ENCODE measurements at places on chromosomes 5 and 9.

- DNase-seq: no peak
Measured at GRCh38 chr5:1428107-1428506, 17.1 kb downstream of the SLC6A3 start.

DNA sequence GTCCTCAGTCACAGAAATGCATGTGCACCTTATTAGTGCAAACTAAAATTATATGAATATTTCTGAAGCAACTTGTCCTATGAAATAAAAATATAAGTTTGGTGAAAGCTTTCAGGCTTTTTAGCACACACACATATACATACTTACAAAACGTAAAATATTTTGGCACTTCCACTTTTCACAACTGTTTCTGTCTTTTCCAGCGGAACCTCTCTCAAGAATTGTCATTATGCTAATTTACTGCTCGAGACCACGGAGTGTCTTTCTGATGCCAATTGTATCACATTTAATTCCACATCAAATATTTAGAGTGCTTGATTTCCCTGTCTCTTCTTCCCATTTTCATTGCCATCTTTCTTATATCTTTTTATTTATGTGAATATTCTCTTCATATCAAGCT lies 100.4 kb downstream of the MEF2C start:
- no peak for DNase-seq

GRCh38 chr9:127313042-127313560 lies 48.5 kb downstream of the GARNL3 start:
- DNase-seq: no peak

GRCh38 chr9:615756-616155 lies 225.7 kb upstream of the DMRT1 start:
- no peak for DNase-seq

DNA sequence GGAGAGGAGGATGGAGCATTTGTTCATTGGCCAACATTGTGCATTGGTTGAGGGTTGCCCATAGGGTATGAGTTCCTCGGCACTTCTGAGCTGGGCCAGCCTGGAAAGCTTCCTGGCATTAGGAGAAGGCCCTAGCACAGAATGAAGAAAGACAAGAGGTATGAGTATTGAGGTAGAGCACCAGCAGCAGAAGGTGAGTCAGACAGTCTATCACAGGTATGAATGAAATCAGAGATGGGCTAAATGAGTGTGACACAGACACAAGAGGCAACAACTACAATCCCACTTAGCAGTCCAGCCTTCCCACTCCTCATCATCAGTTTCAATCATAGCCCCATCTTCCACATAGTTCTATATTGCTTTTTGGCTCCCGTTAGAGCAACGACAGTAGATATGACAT lies 25.4 kb upstream of the TGFBR1 start:
- no peak for DNase-seq

GRCh38 chr9:7799944-7800285 lies 337 bp upstream of the DMAC1 start:
- DNase-seq: no peak

DNA sequence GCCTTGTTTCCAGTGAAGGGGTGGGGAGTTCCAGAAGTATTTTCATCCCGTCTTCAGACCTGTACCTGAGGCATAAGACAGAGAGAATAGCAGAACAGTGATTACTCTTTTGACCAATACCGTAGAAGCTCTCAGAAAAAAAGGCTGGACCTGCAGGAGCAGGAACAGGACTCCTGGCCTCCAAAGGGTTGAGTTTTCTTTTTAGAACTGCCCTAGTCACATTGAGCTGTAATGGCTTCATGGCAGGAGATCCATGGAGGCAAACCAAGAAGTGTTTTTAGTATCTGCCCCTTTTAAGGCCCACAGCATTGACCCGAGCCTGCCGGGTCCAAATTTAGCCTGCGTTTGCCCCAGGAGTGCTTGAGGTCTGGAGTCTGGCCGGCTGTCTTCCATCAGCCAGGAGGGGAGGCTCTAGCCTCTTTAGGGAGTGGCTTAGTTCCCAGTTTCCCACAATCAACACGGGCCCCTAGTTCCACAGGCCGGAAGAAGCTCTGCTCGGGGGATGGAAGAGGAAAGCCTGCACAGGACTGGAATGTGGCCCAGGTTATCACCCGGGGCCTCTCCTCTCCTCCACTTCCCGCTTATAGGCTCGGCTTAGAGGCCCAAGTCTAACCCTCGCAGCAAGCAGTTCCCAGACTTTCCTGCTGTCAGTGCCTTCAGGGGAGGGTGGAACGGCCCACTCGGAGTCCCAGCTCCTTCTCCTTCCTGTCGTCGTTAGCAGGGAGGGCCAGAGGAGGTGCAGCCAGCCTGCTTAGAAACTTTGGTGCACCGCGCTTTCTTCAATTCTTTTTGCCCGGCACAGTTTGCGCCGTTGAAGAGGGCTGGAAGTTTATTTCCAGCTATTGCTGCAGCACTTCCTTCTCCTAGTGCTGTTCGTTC lies 80.7 kb downstream of the C9orf152 start:
- DNase-seq: no peak

DNA sequence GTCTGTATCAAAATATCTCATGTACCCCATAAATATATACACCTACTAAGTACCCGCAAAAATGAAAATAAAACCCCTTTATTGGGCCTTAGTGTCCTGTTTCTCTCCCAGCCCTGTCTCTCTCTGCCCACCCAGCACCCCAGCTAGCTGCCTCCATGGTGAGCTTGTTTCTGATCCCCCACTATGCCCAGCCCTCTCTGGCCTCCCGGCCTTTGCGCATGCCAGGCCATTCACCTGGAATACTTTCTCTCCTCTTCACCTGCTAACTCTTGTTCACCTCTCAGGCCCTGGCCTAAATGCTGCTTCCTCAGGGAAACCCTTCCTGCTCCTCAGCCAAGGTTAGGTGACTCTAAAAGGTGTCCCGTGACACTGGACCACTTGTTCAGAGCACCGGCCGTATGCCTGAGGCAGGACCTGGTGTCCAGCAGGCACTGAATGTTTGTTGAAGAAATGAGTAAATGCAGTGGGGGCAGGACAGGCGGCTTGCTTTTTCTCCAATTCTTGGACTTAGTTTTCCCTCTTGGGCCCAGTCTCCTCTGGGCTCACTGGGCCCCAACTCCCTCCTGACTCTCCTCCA lies 58.5 kb downstream of the PSD2 start:
- no peak for DNase-seq

GRCh38 chr5:176410486-176411180 lies 5.7 kb downstream of the CLTB start:
- no peak for DNase-seq

DNA sequence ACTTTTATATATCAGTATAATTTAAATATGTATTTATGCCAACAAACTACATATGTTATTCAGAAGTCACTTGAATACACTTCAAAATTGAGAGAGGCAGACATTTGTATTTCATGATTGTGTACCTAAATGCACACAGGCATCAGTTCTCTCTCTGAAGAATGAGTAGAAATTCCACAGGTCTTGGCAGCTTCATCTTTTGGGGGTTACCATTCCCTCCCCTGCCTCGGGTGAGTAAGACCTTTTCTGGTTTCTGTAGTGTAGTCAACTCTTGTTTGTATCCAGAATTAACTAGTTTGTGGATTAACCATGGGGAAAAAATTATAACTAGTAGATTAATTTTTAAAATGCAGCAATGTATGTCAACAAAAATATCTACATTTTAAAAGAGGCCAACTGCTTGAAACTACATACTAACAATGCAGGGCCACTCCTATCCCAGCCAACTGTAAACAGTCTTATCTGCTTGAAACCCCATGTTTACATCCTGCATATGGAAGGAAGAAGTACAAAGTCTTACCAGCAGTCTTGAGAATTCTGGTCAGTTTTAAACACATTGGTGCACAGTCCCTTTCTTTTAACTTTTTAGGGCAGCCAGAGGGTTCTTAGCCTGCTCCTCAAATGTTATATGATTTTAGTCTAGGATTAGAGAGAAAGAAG lies 339.6 kb upstream of the KIF2A start:
- DNase-seq: no peak

- DNase-seq: no peak
Measured at GRCh38 chr5:134236318-134236717, 10.4 kb upstream of the PPP2CA start.

- no peak for DNase-seq
Measured at GRCh38 chr5:54671111-54671531, 153.6 kb downstream of the SNX18 start.

GRCh38 chr5:17748941-17749340 lies 114.7 kb downstream of the TAF11L14 start:
- no peak for DNase-seq

DNA sequence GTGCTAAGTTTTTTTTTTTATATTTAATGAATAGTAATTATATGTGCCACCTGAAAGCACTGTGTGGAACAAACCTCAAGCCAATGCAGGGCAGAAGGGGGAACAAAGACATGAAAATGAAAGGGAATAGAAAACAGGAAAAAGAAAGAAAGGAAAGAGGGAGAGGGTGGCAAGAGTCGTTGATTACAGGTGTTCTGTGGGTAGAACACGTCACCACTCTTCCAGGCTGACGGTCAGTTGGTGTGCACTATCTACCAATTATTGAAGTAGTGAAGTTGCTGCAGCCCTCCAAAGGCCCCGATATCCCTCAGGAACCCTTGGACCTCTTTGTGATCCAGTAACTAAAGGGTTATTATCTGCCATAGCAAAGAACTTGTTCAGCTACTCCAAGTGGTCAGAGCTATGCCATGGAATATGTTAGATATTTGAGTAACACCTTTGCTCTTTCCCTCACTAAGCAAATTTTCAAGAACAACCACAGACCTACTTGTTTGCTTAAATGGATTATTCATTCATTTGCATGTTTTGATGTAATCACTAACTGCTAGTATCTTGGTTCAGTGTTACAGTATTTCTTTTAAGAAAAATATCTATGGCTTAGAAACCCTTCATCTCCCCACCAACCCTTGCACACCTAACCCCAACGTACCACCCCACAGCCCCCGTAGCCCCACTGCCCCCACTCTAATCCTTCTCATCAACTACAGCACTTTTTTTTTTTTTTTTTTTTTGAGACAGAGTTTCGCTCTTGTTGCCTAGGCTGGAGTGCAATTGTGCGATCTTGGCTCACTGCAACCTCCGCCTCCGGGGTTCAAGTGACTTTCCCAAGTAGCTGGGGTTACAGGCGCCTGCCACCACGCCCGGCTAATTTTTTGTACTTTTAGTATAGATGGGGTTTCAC lies 31.3 kb downstream of the FYB1 start:
- no peak for DNase-seq

- DNase-seq: no peak
Measured at GRCh38 chr5:109953761-109954160, 264.0 kb downstream of the MAN2A1 start.

DNA sequence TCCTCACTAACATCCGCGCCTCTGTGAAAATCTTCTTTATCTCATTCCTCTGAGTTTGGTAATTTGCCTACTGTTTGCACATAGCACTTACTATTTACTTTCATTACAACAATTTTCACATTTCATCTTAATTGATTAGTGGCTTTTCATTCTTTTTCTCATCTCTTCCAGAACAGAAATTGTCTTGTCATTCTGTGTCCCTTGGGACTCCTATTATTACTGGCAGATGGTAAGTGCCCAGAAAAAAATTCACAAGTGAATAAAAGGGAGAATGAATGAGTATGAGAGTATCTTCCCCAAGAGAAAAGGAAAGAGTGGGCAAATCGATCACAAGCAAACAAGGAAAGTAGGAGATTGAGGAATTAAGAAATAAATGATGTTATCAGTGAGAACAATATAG lies 876.1 kb downstream of the TLE4 start:
- no peak for DNase-seq

DNA sequence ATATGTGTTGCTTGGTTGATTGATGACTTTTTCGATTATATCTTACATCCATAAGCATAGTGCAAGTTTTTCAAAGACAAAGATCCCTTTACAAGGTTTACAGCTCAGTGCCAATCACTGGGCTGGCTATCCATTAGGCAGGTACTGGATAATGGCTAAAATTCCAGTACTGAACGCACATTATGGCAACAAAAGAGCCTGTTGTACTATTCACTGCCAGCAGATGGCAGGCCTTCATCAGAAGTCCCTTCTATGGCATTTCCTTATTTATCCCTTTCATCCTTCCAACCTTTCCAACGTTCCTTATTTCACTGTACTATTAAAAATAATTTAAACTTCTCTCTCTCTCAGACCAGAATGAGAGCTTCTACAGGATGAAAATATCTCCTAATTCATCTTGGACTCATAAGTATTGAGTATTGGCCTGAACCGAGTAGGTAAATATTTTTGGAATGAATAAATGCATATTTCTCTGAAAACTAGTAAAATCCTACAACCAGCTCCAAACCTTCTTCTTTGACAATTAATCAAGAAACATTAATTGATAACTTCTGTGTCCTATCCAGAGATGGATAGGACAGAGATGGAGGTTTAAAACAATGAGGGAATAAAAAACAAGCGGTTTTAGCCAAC lies 6.7 kb upstream of the WNT8A start:
- DNase-seq: peak; percentile 67

DNA sequence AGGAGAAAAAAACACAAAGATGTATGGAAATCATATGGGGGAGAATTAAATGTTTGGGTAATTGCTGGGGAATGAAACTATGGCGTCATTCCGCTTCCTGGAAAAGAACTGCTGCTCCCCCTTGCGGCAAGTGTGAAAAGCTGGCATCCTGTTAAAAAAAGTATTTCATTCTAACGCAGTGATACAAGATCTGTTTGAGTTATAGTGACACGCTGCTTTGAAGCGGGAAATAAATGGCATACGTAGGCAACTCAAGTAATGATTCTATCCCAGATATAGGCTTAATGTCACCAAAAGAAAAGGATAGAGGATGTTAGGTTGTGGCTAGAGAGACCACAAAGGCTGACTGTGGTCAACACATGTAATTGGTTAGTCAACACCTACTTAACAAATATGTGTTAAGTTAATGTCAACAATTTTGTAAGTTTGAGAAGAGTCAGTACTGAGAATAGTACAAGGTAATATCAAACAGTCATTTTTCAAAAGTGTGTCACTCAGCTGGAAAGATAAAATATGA lies 70.2 kb upstream of the ALDH1A1 start:
- DNase-seq: peak; percentile 60

DNA sequence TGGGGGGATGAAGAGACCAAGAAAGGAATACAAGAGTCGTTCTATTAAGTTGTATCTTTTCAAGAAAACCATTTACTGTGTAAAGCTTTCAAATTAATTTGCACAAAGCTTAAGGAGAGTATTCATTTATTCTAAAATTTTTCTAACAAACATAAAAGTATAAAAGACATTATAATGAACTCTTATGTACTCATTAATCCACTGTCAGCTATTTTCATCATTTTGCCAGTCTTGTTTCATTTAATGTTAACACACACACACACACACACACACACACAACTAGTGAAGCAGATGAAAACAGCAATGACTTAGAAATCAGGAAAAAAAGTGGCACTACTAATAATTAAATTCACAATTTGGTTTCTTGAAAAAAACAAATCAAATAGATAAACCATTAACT lies 176.7 kb downstream of the TLE1 start:
- DNase-seq: no peak
